C1 segment of cervical spinal cord (tissue), 14 donors: ENCODE measurements at places on chromosomes 5 and 9.

GRCh38 chr5:73514418-73514817 is 16.2 kb downstream of the BTF3 start:
- DNase-seq = no peak

DNA sequence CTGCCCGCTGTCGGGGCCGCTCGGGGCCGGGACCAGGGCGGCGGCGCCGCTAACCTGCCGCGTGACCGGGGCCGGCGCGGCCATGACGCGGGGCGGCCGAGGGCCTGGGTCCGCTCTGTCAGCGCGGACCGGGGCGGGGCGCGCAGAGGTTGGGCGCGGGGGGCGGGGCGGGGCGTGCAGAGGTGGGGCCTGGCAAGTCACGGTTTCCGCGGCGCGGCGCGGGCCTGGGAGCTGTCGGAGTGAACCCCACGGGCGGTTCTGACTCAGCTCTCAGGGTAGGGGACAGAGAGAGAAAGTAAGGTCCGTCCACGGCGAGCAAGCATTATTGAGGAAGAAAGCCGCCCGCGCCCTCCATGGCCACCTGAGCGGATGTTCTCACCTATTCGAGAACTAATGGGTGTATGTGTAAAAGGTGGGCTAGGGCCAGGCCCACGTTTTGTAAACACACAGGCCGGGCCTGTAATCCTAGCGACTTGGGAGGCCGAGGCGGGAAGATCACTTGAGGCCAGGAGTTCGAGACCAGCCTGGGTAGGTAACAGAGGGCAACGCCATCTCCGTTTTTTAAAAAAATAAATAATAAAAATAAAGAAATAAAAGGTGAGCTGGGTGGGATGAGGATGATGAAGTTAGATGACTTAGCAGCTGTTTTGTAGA is at the start of gene PRXL2C:
Gene PRXL2C, minus strand, starts transcription at position 120 of the 654 bp plus-strand sequence. Its CDS starts 36 bp downstream, at position 84.
- peak; percentile 51 for DNase-seq

GRCh38 chr9:967436-967835 is 9.0 kb upstream of the DMRT3 start:
- DNase-seq = no peak

DNA sequence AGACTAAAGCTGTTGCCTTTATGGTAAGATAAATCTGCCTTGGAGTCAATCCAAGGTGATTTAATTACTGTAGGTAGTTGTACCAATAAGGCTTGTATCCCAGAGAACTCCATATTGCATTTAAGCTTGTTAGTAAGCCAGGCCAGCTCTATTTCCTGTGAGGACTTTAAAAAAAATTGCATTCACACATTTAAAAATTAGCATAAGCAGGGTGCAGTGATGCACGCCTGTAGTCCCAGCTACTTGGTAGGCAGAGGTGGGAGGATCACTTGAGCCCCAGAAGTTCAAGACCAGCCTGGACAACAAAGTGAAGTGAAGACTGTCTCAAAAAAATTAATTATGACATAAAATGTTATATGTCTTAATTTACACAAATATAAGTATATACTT is 28.7 kb upstream of the ABL1 start:
- no peak for DNase-seq

- DNase-seq = no peak
Measured at GRCh38 chr9:7983490-7983889, 183.9 kb upstream of the DMAC1 start.

- DNase-seq = no peak
Measured at GRCh38 chr5:83964271-83964670, 243.6 kb upstream of the HAPLN1 start.
